Activated CD8-positive, alpha-beta T cell treated with anti-CD3 and anti-CD28 coated beads for 36 hours (primary cell): ENCODE measurements at places on chromosomes 4 and X. TPM values are rescaled to one million over a fixed set of nuclear protein-coding genes. Genes with fewer than 3 reads are reported as not detected.

The SPACA5 gene
- total RNA-seq, result not detected

The LONRF3 gene
- total RNA-seq, result 1.7 TPM

The BRS3 gene
- total RNA-seq, result not detected

The RHOXF2 gene
- total RNA-seq, result not detected

The ANKRD50 gene
- 0.36 TPM for total RNA-seq

The DUX4 gene
- not detected for total RNA-seq

The PARM1 gene
- not detected for total RNA-seq

The ADH1A gene
- total RNA-seq, result not detected

- H3K4me1 ChIP-seq, result no peaks in the 10 kb centered on the region
- no peak overlapping the region for H3K27ac ChIP-seq
- no peaks in the 10 kb centered on the region for H3K27me3 ChIP-seq
- DNase-seq, result no peak
- H3K4me3 ChIP-seq, result no peak overlapping the region
- H3K36me3 ChIP-seq, result no peaks in the 10 kb centered on the region
Measured at GRCh38 chr4:129490516-129490915, 394.6 kb downstream of the C4orf33 start.

DNA sequence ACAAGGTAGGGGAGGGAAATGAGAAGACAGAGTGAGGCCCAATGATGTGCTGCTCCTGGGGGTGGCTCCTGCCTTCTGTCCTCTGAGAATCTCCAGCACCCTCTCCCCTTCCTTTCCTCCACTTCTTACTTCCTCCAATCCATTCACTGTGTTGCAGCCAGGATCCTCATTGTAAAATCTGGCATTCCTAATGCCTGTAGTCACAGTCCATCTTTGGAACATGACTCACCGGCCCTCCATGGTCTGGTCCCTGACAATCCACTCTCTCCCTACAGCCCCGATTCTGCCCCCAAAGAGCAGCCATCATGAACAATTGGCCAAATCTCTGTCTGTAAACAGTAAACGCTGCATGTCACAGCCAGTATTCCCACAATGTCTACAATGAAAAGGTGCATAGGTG is 72.9 kb downstream of the CLNK start:
- peaks cover 1% of the 10 kb centered on the region for H3K27me3 ChIP-seq
- H3K36me3 ChIP-seq, result no peaks in the 10 kb centered on the region
- DNase-seq, result no peak
- no peak overlapping the region for H3K27ac ChIP-seq

- no peaks in the 10 kb centered on the region for H3K27me3 ChIP-seq
- peaks cover 14% of the 10 kb centered on the region for H3K4me1 ChIP-seq
- H3K36me3 ChIP-seq, result no peaks in the 10 kb centered on the region
- peak; percentile 39 for DNase-seq
- H3K4me3 ChIP-seq, result no peak overlapping the region
Measured at GRCh38 chr4:153645183-153645582, 38.9 kb upstream of the TLR2 start.

- no peak overlapping the region for H3K4me3 ChIP-seq
- no peaks in the 10 kb centered on the region for H3K36me3 ChIP-seq
- H3K27ac ChIP-seq, result no peak overlapping the region
- no peak for DNase-seq
Measured at GRCh38 chr4:33107814-33108213, 2387.6 kb downstream of the PCDH7 start.

GRCh38 chr4:80422727-80423404 is 87.3 kb downstream of the CFAP299 start:
- no peak overlapping the region for H3K27ac ChIP-seq
- no peak for DNase-seq
- no peaks in the 10 kb centered on the region for H3K36me3 ChIP-seq
- no peak overlapping the region for H3K4me3 ChIP-seq
- H3K4me1 ChIP-seq, result peaks cover 5% of the 10 kb centered on the region

DNA sequence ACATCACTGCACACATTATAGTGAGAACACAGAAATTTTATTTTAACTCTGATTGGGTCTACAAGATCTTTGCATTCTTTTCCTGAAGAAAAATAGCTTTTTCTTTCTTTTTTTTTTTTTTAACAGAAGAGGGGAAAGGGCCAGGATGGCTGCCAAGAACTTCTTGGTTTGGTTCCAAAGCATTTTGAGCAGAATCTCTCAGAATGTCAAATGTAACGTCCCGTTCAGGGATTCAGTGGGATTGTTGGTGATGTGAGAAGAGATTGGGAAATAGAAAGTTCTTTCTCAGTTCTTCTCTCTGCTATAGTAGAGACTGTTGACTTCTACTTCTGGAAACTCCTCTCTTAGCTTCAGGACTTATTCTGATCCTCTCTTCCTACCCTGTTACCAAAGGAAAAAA is 70.9 kb upstream of the CBR4 start:
- H3K4me3 ChIP-seq, result no peak overlapping the region
- no peak for DNase-seq
- peaks cover 15% of the 10 kb centered on the region for H3K4me1 ChIP-seq
- peaks cover 6% of the 10 kb centered on the region for H3K27me3 ChIP-seq
- H3K36me3 ChIP-seq, result no peaks in the 10 kb centered on the region

DNA sequence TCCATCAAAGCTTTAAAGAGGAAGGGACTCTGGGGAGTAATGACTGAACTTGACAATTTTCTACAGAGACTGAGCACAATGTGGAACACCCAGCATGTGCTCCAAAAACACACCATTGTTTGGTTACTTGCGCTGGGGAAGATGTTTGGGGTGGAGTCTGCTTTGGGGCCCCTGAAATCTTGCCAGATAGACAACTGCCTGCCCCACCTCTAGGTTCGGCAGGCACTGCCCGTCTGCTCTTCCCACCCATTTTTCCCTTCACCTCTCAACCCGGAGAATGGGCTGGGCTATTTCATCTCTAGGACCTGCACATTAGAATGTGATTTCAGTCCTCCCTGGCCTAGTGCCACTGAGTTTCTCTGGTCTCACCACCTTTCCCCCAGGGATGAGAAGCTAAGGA is 41.9 kb downstream of the TSC22D3 start:
- no peak overlapping the region for H3K4me3 ChIP-seq
- DNase-seq, result no peak
- H3K36me3 ChIP-seq, result no peaks in the 10 kb centered on the region
- peaks cover 18% of the 10 kb centered on the region for H3K4me1 ChIP-seq

DNA sequence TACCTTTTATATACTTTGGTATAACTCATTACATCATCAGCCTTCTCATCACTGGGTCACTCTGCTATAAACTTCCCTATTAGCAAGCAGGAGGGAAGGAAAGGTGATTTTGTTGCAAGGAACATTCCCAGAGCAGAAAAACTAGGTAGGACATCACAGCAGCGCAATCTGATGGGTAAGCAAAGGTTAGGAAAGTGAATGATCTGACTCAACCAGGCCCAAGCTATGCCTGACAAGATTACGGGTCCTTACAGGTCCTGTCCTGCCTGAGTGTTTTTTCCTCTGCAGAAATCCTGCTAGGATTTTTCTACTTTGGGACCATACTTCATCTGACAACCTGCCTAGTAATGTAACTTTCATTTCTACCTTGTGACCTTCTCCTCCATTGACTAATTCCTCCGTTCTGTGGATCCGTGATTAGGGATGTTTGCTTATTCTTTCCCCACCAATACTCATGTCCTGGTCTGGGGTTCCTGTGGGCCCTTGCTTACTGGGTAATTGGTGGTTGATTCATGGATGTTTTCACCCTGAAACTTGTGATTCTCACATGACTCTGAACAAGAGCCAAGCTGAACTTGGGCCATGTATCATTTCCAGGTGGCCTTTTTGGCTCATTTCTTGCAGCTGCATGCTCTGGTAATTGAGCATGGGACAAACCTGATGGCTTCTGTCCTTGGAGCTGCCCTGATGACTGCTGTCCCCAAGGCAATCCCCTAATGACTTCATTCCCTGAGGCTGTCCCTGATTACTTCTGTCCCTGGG is 111.9 kb upstream of the KIT start:
- no peak for DNase-seq
- H3K4me3 ChIP-seq, result no peak overlapping the region
- no peaks in the 10 kb centered on the region for H3K36me3 ChIP-seq
- no peak overlapping the region for H3K27ac ChIP-seq
- peaks cover 2% of the 10 kb centered on the region for H3K27me3 ChIP-seq
- H3K4me1 ChIP-seq, result peaks cover 3% of the 10 kb centered on the region

DNA sequence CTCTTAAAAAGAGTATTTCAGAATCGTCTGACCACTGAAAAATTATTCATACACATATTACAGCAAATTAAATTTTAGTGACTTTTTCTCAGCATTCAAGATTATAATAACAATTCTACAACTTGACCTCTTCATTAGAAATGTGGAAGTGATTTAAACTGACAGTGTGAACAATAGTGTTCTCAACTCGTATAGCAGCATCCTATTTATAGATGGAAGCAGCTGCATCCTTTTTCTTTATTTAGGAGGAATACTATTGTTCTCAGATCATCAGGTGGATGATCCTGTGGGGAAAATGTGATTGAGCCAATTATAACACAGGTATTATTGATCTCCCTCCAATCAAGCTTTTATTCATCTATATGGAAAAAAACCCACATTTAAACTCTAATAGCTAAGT is 56.7 kb downstream of the RAPGEF2 start:
- no peaks in the 10 kb centered on the region for H3K27me3 ChIP-seq
- no peaks in the 10 kb centered on the region for H3K36me3 ChIP-seq
- H3K27ac ChIP-seq, result no peak overlapping the region
- no peak for DNase-seq
- H3K4me3 ChIP-seq, result no peak overlapping the region

- H3K27ac ChIP-seq, result no peak overlapping the region
- no peak overlapping the region for H3K4me3 ChIP-seq
- H3K36me3 ChIP-seq, result no peaks in the 10 kb centered on the region
- peaks cover 7% of the 10 kb centered on the region for H3K4me1 ChIP-seq
Measured at GRCh38 chr4:100147684-100148083, 42.6 kb downstream of the DDIT4L start.

GRCh38 chr4:74284053-74284452 is 24.2 kb upstream of the EPGN start:
- DNase-seq, result no peak
- no peaks in the 10 kb centered on the region for H3K4me1 ChIP-seq
- no peaks in the 10 kb centered on the region for H3K27me3 ChIP-seq
- H3K27ac ChIP-seq, result no peak overlapping the region
- H3K4me3 ChIP-seq, result no peak overlapping the region
- H3K36me3 ChIP-seq, result no peaks in the 10 kb centered on the region

DNA sequence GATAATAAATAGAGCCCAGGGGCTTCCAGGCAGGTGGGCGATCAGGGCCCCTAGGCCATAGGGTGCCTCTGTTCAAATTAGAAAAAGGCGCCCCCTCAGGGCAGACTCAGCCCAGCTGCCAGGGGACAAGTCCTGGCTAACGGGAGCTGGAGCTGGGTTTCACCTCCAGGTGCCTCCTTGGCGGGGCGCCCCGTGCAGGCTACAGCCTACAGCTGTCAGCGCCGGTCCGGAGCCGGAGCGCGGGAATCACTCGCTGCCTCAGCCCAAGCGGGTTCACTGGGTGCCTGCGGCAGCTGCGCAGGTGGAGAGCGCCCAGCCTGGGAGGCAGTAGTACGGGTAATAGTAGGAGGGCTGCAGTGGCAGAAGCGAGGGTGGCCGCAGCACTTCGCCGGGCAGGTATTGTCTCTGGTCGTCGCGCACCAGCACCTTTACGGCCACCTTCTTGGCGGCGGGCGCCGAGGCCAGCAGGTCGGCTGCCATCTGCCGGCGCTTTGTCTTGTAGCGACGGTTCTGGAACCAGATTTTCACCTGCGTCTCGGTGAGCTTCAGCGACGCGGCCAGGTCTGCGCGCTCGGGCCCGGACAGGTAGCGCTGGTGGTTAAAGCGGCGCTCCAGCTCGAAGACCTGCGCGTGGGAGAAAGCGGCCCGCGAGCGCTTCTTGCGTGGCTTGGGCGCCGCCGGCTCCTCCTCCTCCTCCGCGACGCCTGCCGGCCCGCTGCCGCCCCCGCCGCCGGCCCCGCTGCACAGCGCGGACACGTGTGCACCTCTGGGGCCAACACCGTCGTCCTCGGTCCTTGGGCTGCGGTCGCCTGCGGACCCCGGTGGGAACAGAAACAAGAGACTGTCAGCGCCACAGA is 2.4 kb downstream of the NKX3-2 start:
- peaks cover 57% of the 10 kb centered on the region for H3K4me1 ChIP-seq
- H3K36me3 ChIP-seq, result peaks cover 4% of the 10 kb centered on the region
- H3K27me3 ChIP-seq, result peaks cover 77% of the 10 kb centered on the region
- H3K27ac ChIP-seq, result no peak overlapping the region

- no peak overlapping the region for H3K4me3 ChIP-seq
- H3K27me3 ChIP-seq, result no peaks in the 10 kb centered on the region
- H3K27ac ChIP-seq, result no peak overlapping the region
- DNase-seq, result no peak
Measured at GRCh38 chr4:141107927-141108326, 25.3 kb downstream of the RNF150 start.

- peaks cover 41% of the 10 kb centered on the region for H3K4me1 ChIP-seq
- H3K36me3 ChIP-seq, result peaks cover 48% of the 10 kb centered on the region
- peaks cover 3% of the 10 kb centered on the region for H3K27me3 ChIP-seq
- H3K4me3 ChIP-seq, result no peak overlapping the region
- peak; percentile 21 for DNase-seq
Measured at GRCh38 chr4:82421796-82422560, 8.3 kb downstream of the HNRNPDL start.

DNA sequence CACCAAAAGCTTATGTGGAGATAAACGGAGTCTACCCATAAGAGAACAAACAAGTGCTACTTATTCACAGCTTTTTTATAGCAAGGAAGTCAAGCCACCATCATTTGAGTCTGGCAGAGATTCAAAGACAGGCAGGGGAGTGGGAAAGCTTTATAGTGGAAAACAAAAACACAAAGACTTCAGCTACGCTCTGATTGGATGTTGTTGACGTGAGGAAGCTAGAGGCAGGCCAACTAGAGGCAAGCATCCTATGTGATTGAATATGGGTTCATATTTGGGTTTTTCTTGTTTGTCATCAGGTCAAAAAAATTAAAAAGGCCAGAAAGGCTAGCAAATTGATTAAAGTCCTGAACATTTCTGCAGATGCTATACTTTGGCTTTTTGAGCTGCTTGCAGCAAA is 719 bp upstream of the TCEAL4 start:
- no peak for DNase-seq
- H3K4me3 ChIP-seq, result peak overlapping the region; percentile 83
- peaks cover 1% of the 10 kb centered on the region for H3K27me3 ChIP-seq
- no peak overlapping the region for H3K27ac ChIP-seq
- H3K4me1 ChIP-seq, result peaks cover 4% of the 10 kb centered on the region

DNA sequence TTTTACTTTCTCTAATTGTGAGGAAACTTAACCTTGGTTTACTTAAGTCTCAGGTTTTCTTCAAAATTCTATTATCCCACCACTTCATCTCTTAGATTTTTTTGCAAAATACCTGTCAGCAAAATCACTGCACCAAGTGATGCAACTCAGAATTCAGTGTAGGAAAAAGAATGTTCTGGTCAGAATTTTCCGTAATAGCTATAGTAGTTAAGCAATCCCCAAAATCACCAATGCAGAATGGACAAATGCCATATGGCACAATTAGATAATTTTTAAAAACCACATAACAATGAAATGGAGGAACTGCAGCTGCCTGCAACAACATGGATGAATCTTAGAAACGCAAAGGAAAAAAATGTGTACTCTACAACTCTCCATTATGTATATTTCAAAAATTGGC is 373.1 kb downstream of the NAF1 start:
- H3K4me3 ChIP-seq, result no peak overlapping the region
- DNase-seq, result no peak
- H3K27me3 ChIP-seq, result no peaks in the 10 kb centered on the region
- no peak overlapping the region for H3K27ac ChIP-seq
- H3K4me1 ChIP-seq, result no peaks in the 10 kb centered on the region

- no peak overlapping the region for H3K27ac ChIP-seq
- DNase-seq, result no peak
- no peaks in the 10 kb centered on the region for H3K27me3 ChIP-seq
- peaks cover 8% of the 10 kb centered on the region for H3K4me1 ChIP-seq
- H3K4me3 ChIP-seq, result no peak overlapping the region
Measured at GRCh38 chrX:119617517-119618164, 11.4 kb upstream of the NKRF start.

- DNase-seq, result peak; percentile 37
- H3K4me1 ChIP-seq, result peaks cover 14% of the 10 kb centered on the region
- H3K4me3 ChIP-seq, result no peak overlapping the region
- peaks cover 20% of the 10 kb centered on the region for H3K27me3 ChIP-seq
- H3K36me3 ChIP-seq, result no peaks in the 10 kb centered on the region
Measured at GRCh38 chr4:84578540-84579402, 4.2 kb upstream of the CDS1 start.
